Activated CD4-positive, alpha-beta T cell treated with anti-CD3 and anti-CD28 coated beads for 24 hours (primary cell): ENCODE measurements at places on chromosomes 1 and 21.
A peak's percentile ranks its signal among the peaks of the same experiment; 100 is the strongest.

GRCh38 chr1:197948926-197949899, 32.0 kb downstream of the LHX9 start:
- DNase-seq: no peak

- no peak for DNase-seq
Observed at GRCh38 chr1:206685334-206685768, 646 bp downstream of the MAPKAPK2 start.

DNA sequence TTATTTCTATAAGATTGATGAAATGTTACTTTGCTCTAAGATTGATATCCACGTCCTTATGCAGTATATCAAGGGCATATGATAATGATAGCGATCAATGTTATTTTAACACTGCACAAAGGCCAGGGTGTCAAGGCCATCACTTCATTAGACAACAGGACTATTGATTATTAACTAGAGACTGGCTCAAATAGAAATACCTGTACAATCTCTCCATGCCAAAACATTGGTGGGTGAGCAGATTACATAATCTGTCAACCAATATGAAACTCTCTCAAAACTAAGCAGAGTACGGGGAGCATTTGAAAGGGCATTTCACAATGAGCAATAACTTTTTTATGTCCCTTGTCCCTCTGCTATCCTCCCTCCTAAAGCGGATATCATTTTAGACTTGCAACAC, 566.5 kb upstream of the PKN2 start:
- no peak for DNase-seq

GRCh38 chr1:175072099-175072951, 4.7 kb downstream of the TNN start:
- no peak for DNase-seq

DNA sequence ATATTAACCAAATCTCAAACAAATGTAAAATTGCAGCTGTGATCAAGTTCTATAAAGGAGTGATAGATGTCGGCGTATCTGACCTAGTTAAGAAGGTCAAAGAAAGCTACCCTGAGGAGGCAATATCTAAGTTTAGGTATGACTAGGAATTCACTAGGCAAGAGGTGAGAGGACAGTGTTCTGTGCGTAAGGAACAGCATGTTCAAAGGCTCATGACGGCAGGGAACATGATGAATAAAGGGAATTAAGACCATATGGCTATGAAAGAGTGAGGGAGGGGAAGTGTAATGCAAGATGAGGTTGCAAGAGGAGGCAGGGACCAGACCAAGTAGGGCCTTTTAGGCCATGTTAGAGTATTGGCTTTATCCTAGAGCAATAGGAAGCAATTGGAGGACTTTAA, 8.6 kb downstream of the LIX1L start:
- DNase-seq: no peak

DNA sequence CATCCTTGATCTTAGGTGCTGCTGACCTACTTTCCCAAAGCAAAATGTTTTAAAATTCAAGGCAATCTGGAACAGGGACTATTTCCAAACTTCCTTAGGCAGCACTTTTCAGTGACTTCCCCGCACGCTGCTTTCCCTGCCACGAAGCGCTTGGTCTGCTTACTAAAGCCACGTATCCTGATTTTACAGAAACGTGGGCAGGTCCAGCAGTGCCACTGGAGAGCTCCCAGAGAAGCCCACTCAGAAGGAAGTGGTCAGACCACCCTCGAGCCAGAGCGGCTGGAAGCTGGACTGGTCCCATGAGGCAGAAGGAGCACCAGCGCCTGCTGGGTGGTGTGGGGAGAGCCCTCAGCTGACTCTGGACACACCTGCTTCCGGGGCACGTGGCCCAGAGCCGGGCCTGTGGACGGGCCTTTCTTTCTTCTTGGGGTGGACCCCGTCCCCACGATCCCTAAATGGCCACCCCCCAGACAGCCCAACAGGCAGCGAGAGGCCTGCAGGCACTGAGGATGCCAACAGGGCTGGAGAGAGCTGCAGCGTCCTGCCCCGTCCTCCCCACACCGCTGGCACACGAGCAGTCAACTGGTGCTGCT, 23.2 kb downstream of the PTTG1IP start:
- DNase-seq: no peak

- no peak for DNase-seq
Observed at GRCh38 chr21:35585878-35586277, 474.4 kb downstream of the SETD4 start.

GRCh38 chr1:185632659-185633423, 101.3 kb upstream of the HMCN1 start:
- no peak for DNase-seq

DNA sequence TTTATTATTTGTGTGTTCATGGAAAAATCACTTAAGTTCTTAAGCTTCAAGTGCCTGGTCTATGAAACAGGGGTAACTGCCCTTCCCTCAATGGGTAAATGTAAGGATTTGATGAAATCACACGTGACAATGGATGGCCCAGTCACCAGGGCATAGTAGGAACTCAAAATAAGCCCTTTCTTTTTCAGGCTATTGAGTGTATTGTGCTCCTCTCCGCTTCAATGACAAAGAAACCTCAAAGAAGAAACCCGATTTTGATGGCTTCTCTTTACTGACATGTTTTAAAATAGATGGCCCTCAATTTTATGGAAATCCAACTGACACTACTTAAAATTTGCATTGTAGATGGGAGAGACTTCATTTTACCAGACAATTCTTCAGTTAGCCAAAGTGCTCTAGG, 543.5 kb downstream of the OMA1 start:
- no peak for DNase-seq

DNA sequence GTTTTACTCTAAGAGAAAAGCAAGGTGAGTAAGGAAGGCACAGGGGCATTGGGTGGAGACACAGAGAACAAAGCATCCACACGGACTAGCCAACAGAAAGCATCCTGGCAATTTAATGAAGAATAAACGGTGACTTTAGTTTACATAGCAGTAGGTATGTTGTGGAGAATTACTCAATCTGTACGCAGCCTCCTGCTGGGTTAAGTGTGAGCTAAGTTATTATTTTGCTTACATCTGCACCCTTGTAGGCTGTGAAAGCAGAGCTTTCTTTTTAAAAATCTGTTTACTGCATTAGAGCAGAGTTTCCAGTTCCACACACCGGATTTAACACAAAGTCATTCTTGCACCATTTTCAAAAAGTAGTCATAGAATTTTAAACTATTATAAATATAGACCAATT, 144.5 kb downstream of the AKT3 start:
- no peak for DNase-seq

DNA sequence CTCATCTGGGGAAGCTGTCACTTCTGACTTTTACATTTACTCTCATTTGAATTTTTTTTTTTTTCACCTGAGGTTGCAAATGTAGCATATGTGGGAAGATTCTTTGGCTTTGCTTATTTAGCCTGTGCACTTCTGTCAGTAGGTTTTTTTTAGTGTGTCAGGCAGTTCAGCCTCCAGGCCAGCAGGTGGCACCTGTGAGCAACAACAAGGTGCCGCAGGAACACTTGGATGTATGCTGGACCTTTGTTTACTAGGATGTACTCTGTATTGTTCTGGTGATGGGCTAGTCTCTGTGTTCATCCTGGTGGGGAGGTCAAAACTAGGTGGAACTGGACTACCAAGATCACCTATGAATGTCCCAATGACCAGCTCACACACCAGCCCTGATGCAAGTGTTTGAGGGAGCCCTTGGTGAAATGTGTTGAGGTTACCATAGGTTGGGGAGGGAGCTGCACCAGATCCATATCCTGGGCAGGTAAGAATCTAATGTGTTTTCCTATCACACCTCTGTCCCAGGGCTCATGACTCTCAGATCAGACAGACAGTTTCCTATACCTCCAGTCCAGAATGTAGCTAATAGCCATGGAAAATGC, 618.2 kb downstream of the BRINP3 start:
- DNase-seq: peak; percentile 9

DNA sequence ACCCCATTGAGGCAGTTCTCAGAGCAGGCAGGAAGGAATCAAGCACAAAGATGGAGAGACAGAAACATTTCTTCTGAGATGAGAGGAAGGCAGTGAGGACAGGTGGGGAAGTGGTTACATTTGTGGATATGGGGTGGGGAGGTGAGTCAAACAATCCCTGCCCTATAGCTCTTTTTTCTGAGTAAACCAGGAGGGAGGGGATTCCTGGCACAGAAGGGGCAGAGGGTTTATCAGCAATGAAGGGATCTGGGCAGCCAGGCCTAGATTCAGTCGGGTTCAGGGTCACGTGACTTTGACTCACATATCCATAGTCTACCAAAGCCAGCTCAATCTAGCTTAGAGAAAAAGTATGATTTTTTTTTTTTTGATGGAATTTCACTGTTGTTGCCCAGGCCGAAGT, 15.7 kb upstream of the PHC2 start:
- no peak for DNase-seq

GRCh38 chr1:61287014-61287413, 204.7 kb downstream of the NFIA start:
- DNase-seq: no peak

- DNase-seq: peak; percentile 34
Observed at GRCh38 chr1:206503591-206504362, 3.6 kb upstream of the RASSF5 start.

DNA sequence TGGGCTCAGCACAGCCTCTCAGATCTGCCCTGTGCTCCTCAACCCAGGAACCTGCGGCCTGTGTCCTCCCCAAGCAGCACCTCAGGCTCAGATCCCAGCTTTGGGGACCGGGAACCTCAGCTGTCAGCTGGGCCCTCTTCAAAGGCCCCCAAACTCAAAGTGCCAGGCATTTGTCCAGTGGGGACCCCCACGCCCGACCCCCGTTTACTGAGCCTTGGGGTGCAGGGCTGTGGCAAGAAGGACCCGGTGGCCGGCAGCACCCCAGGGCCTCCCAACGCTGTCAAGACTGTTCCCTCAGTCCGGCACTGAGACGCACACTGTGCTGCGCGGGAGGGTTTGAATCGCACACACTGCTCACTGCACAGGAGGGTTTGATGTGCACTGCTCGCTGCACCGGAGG, 35.0 kb downstream of the MORN1 start:
- no peak for DNase-seq

DNA sequence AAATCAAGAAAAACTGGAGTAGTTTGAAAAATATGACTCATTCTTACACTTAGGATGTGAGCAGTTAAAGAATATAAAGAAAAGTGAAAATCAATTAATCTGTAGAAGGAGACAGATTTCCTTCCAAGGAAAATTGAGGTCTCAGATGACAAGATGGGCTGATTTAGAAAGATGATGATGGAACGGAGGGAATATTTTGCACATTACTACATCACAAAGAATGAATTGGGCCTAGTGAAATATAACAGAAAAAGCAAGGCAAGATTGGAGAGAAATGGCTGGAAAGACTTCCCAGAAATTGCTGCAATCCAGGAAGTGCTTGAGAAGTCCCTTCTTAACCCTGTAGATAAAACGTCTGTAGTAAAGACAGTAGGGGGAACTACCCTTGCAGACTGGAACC, 169.1 kb upstream of the SYT6 start:
- DNase-seq: no peak

DNA sequence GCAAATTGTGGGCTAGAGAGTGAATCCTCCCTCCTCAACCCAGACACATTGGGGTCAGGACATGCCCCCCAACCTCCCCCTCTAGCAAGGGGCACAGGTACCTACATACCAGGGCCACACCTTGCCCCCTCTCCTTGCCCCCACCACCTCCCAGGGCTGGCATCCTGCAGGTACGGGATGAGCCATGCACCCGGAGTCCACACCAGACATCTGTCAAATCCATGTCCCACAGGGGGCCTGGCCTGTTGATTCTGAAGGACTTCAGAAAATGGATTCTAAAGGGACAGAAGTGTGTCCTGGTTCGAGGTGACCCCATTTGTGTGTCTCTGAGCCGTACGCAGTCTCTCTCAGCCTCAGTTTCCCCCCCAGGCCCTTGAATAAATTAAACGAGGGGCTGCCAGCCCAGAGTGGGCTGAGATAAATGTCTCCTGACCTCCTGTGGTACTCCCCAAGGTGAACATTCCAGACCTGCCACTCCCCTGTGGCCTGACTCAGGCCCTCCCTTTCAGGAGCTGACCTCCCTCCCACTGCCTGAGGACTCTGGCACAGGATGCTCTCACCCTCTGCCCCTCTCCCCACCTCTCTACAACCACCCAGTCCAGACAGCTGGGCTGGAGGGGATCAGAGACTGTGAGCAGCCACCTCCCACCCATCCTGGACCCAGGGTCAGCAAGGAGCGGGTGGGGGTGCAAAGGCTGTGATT, 94.5 kb downstream of the EPHB2 start:
- no peak for DNase-seq

DNA sequence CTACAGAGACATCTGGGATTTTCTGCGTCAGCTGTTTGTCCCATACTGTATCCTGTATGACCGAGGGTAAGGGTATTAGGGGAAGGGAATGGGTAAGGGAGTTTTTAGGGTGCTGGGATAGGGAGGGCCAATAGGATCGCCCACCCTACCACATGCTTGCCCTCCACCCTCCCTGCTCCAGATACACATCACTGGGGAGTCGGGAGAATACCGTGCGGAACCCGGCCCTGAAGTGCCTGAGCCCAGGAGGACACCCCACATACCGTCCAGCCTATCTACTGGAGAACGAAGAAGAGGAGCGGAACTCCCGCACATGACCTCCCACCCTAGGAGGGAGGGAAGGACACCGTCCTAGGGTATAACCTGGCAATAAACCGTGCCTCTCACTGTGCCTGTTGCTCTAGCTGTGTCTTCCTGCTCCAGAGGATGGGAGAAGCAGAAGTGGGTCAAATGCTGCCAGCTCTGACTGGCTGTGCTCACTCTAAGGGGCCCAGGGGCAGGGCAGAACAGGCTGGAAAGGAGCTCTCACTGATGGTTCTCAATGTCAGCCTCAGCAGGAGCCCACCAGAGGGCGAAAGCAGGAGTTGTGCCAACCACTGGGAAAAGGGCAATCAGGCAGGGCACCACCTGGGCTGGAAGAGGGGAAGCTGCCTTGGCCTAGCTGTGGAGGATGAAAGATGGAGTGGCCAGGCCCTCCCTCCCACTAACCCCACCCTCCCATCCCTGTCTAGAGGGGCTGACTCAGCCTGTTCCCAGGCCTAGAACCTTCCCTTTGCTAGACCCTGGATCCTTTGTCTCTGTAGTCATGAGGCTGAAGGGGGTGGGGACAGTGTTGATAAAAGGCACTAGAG, 440 bp upstream of the LENEP start:
- DNase-seq: no peak

- DNase-seq: no peak
Observed at GRCh38 chr1:93666613-93667384, 14.8 kb downstream of the BCAR3 start.
